GM13976 (cell line): ENCODE measurements at places on chromosomes 7 and 10.

DNA sequence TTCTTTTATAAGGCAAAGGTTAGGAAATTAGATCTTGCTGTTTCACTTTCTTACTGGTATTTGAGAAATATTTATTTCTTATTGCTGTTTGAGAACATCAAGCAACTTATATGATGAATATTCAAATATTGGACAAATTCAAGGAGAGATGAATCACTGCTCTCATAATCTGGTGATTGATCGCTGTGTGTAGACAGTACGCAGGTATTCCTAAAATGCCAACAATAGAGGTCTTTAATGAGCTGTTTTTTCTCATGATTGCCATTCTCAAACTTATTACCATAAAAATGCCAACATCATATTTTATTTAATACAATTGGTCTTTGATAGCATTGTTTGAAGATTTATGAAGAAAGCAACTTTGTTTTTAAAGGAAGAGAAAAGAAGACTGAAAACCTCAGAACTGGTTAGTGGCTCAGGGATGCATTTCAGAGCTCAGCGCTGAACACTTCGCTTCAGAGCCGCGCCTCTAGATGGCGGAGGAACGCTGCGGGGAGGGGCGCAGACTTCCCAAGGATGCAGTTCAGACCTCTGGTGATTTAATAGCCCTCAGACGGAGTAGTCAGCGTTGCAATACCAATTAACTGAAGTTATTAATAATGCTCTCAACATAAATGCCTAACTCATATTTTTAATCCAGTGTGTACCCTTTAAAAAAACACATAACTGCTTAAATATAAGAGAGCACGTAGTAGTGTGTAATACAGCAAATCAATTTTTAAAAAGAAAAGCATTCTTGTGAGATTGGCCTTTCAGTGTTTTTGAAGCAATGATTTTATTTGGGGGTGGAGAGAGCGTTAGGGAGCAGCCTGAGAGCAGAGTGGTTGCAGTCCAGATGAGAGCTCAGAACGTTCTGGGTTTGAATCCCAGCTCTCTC lies 38.5 kb upstream of the STEAP4 start:
- DNase-seq: no peak

- DNase-seq: no peak
These were observed 22.3 kb upstream of the SHH start for GRCh38 chr7:155834486-155835048.

- no peak for DNase-seq
These were observed 41.6 kb downstream of the JAKMIP3 start for GRCh38 chr10:132107186-132107948.

- DNase-seq: no peak
These were observed 134.6 kb downstream of the ARHGAP22 start for GRCh38 chr10:48470115-48470892.

GRCh38 chr10:117442521-117442920 lies 67.3 kb upstream of the PDZD8 start:
- DNase-seq: no peak

GRCh38 chr10:93600446-93601145 lies 439 bp downstream of the RBP4 start:
- DNase-seq: no peak

- DNase-seq: no peak
These were observed 33.3 kb upstream of the ARMS2 start for GRCh38 chr10:122421054-122421625.

- DNase-seq: no peak
These were observed 70.0 kb downstream of the CABCOCO1 start for GRCh38 chr10:61732629-61733278.

GRCh38 chr10:16686054-16686902 lies 130.9 kb downstream of the RSU1 start:
- no peak for DNase-seq

DNA sequence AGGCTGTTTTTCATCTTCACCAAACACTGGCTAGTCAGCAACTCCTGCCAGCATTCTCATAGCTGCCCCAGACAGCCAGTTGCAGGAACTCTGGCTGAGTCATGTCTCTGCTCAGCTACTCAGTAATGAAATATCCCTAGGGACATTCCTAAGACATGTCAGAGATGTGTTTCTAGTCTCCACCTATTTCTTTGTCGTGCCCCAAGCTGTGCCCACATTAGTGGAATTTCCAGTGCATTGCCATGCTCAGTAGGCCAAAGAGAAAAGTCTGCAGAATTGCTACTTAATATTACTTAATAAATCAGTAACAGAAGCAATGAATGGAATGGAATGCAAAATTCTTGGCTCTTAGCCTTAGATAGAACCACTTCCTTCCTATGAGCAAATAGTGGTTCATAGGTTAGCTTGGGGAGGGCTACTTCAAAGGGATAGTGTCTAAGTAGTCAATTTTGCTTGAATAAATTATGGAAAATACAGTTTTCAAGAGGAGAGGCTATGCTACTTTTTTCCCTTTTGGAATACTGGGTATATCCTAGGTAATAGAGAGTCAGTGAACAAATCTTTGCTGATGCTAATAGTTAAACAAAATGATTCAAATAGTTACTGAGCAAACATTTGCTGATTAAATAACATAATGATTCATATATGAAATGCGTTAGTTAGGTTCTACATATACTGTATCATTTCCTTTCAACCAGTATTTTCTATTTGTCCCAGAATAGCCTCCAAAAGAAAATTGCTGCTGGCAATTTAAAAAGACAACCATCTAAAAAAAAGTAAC lies 23.6 kb upstream of the SEMA3C start:
- no peak for DNase-seq

- DNase-seq: no peak
These were observed 48.1 kb downstream of the NEURL1 start for GRCh38 chr10:103541616-103542015.

- DNase-seq: no peak
These were observed 59.4 kb upstream of the UCN3 start for GRCh38 chr10:5305374-5305773.

DNA sequence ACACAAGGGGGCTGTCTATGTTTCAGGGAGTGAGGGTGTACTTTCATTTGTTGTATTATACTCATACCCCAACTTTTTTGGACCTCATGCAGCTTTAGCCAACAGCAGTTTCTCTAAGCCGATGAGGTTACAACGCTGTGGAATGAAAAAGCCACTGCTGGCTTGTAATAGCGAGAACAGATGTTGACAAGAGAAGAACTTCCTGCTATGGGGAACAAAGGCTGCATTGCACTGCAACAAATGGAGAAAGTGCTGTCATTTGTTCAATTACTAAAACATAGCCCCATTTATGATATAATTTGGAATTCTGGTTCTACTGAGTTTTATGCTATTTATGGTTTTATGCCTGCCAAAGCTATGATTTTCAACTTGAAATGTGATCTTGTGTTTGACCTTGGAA lies 104.2 kb upstream of the TMEM72 start:
- DNase-seq: no peak

- no peak for DNase-seq
These were observed 2.8 kb downstream of the CALML5 start for GRCh38 chr10:5496261-5497250.

- DNase-seq: no peak
These were observed 291.4 kb downstream of the KLF6 start for GRCh38 chr10:3493621-3494020.

- DNase-seq: no peak
These were observed 73.6 kb downstream of the RHOBTB1 start for GRCh38 chr10:60870416-60870728.

- no peak for DNase-seq
These were observed 86.8 kb downstream of the FANK1 start for GRCh38 chr10:125983161-125983560.

GRCh38 chr10:6068422-6068821 lies 6.3 kb upstream of the IL2RA start:
- no peak for DNase-seq

DNA sequence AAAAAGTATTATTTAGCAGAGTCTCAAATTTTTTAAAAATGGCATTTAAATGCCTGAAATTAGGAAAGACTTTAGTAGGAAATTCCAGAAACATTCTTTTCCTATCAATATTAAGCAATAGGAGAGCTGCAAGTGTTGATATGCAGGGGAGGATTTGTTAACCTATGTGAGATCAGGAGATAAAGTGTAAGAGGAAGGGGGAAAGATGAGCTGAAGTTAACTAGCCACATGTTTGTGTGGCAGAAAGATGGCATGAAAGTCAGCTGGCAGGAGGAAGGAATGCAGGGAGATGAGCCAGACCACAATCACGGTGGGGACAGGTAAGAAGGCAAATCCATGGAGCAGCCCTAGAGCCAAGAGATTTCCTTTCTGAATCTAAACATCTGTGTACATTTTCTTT lies 303.6 kb downstream of the MAGI2 start:
- DNase-seq: no peak

- no peak for DNase-seq
These were observed 45.6 kb upstream of the TRIL start for GRCh38 chr7:29003703-29004102.

GRCh38 chr10:6052247-6053221 lies 9.6 kb downstream of the IL2RA start:
- DNase-seq: no peak

DNA sequence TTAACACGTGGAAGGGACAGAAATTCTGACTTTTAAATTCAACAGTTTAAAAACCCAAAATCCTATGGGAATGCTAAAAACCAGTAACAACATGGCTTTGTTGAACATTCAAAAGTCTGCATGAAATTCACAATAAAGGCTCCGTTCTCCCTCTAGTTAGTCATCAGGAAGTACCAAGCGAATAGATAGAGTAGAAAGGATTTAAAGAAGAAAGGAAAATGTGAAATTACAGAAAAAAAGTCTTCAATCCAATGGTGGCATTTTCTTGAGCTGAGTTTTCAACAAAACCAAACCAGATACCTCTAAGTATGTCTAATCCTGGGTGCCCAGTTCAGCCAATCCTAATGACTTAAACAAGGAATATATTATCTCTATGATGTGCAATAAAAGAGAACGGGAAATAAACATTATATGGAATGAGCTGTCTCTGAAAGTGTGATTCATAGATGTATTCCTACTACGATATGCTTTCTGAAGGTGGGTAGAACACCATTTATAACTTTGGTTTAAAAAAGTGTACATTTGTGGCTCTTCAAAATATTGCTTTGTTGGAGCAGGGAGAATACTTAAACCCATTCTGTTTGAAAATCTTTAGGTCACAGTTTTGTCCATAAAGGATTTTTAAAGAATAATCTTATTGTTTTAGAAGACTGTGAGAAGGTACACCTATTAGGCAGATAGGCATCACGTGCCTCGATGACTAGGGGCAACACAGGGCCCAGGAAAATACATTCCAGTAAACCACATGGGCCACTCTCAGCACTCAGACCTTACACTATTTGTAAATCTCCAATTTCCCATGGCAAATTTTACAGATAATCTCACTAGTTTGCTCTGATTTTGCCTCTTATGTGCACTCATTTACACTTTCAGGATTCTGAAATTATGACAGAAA lies 87.7 kb downstream of the CUBN start:
- no peak for DNase-seq

DNA sequence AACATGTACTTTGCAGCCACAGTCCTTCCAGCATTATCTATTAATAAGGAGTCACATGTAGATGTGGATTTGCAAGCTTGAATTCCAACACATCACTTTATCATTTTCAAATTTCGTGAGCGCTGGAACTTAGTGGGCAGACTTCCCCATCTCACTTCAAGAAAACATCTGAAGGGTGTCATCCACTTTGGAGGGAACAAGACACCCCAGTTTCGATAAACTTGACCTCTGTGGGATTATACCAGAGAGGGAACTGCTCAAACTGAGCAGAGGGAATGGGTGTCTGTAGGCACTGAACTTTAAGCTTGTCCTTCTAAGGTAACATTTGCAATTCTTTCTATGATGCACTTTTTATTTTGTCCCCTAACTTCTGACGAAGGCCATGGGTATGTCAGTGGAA lies 27.5 kb downstream of the ADRB1 start:
- no peak for DNase-seq

DNA sequence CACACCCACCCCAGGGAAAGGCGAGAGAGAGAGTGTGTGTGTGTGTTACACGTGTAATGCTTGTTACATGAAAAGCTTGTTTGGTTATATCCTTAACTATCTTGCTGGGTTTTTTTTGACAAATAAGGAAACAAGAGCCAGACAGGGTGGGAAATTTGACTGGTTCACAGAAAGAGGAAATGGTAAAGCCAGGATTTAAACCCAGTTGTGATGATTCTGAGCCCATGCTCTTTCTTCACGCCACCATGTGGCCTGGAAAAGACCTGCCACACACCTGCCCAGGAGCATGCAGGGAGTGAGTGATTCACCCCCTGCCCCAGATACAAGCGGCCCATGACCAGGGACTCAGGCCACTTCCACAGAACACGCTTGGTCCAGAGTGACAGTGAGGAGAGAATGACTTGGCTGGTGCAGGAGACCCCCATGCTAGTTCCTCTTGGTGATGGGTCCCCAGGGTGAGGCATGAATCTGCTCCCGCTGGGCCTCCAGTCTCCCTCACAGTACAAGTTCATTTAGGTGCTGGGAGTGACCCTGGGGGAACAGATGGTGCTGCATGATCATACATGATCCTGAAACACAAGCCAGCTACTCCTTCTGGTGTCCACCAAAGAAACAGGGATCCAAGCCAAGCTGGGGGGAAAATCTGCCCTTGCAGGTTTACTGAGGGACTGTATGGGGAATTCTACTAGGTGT lies 21.0 kb upstream of the EIF5AL1 start:
- DNase-seq: no peak

- DNase-seq: no peak
These were observed 300.7 kb downstream of the HDAC9 start for GRCh38 chr7:18796216-18796615.

GRCh38 chr7:130266961-130267321 lies 278 bp downstream of the CPA2 start:
- no peak for DNase-seq

GRCh38 chr7:122983261-122983660 lies 12.2 kb downstream of the TAS2R16 start:
- no peak for DNase-seq

DNA sequence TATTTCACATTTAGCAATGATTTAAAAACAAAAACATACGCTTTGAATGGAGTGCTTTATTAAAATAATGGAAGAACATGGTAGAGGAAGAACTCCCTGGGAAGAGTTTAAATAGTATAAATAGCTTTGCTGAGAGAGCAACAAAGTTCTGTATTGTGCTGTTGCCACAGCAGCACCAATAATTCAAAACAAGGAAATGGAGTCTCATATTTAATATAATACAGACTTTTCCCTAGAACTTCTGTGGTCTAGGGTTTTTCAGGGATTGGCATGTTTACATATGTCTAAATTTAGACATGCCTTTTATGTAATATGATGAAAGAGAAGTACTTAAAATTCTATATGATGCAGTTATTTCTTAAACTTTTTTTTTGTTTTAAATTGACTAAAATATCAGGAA lies 217.2 kb upstream of the HDAC9 start:
- no peak for DNase-seq
